ENCODE measurements at places on chromosomes 6 and 20. TPM values are rescaled to one million over a fixed set of nuclear protein-coding genes. Genes with fewer than 3 reads are reported as not detected.

DNA sequence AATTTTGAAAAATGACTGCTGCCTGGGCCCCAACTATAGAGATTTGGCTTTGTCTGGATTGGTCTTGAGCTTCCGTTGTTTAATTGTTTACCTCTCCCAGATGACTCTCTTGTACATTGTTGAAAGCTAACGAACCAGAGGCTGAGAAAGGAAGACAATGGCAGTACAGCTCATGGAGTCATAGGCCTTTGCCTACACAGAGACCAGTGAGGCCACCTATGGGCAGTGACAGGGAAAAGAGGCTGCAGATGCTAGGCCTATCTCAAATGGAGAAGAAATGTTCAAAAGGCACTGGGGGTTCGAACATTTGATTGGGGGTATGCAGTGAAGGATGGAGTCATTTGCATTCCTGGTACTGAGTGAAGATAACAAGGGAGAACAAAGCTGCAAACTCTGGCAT lies 29.1 kb downstream of the OPN5 start:
- H3K36me3 ChIP-seq: no peaks in the 10 kb centered on the region
- no peak overlapping the region for H3K4me3 ChIP-seq
- H3K4me1 ChIP-seq: no peaks in the 10 kb centered on the region
- H3K27ac ChIP-seq: no peak overlapping the region
- DNase-seq: no peak

GRCh38 chr20:33609504-33609903 lies 52.6 kb upstream of the C20orf144 start:
- H3K4me1 ChIP-seq: no peaks in the 10 kb centered on the region
- no peak overlapping the region for H3K4me3 ChIP-seq
- no peak for DNase-seq
- H3K36me3 ChIP-seq: peaks cover 4% of the 10 kb centered on the region

- DNase-seq: no peak
- no peaks in the 10 kb centered on the region for H3K36me3 ChIP-seq
- peak overlapping the region; percentile 50 for H3K27ac ChIP-seq
- peaks cover 2% of the 10 kb centered on the region for H3K27me3 ChIP-seq
- H3K4me3 ChIP-seq: peak overlapping the region; percentile 11
- peaks cover 83% of the 10 kb centered on the region for H3K4me1 ChIP-seq
Measured at GRCh38 chr20:50098259-50098658, 14.7 kb downstream of the UBE2V1 start.

GRCh38 chr6:1873781-1874180 lies 264.1 kb downstream of the FOXC1 start:
- peaks cover 2% of the 10 kb centered on the region for H3K27me3 ChIP-seq
- H3K36me3 ChIP-seq: no peaks in the 10 kb centered on the region
- H3K27ac ChIP-seq: no peak overlapping the region
- no peaks in the 10 kb centered on the region for H3K4me1 ChIP-seq

DNA sequence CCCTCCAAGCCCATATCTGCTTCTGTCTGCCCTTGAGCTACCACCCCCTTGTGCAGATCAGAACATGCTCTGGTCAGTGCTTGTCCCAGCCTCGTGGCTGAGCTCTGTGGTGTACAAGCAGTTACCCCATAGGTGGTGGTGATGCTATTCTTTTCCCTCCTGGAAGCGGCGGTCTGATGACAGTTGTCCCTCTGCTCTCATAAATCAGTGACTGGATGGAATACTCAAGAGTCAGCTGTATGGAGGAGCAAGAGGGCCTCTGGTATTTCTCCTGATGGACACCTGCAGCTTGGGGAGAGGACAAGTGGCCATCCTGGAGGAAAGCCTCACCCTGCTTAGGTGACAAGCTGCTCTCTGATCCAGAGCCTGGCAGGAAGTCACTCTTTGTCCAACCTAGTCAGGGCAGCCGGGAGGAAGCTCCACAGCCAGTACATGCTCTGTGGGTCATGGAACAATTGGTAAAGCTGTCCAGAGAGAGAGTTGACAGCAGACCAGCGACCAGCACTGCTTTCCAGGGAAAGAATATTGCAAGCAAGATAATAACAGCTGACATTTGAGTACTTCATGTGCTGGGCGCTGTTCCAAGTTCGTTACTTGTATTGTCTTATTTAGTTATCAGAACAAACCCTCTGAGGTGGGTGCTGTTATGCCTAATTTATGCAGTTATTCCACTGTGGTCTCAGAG lies 47.1 kb downstream of the SCAND1 start:
- DNase-seq: no peak
- H3K36me3 ChIP-seq: peaks cover 17% of the 10 kb centered on the region
- no peak overlapping the region for H3K4me3 ChIP-seq
- H3K4me1 ChIP-seq: peaks cover 6% of the 10 kb centered on the region

Gene PPDPF
- polyA plus RNA-seq: 84.3 TPM

GRCh38 chr6:6865611-6866010 lies 242.2 kb upstream of the RREB1 start:
- no peak overlapping the region for H3K27ac ChIP-seq
- no peaks in the 10 kb centered on the region for H3K36me3 ChIP-seq
- no peak for DNase-seq
- no peak overlapping the region for H3K4me3 ChIP-seq
- H3K27me3 ChIP-seq: no peaks in the 10 kb centered on the region

DNA sequence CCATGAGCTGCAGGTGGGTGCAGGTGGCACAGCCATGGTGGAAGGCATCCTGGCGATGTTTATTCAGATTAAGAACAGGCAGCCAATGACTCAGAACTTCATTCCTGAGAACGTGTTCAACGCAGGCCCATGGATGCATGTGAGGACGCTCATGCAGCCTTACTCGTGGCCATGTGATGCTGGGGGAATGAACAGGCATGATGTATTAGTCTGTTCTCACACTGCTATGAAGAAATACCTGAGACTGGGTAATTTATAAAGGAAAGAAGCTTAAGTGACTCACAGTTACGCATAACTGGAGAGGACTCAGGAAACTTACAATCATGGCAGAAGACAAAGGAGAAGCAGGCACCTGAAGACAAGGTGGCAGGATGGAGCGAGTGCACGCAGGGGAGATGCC lies 146.6 kb downstream of the RNASET2 start:
- no peaks in the 10 kb centered on the region for H3K4me1 ChIP-seq
- H3K27ac ChIP-seq: no peak overlapping the region
- H3K4me3 ChIP-seq: no peak overlapping the region
- H3K27me3 ChIP-seq: peaks cover 8% of the 10 kb centered on the region
- H3K36me3 ChIP-seq: peaks cover 16% of the 10 kb centered on the region

GRCh38 chr20:35200267-35200666 lies 26.2 kb upstream of the MMP24 start:
- no peaks in the 10 kb centered on the region for H3K4me1 ChIP-seq
- no peaks in the 10 kb centered on the region for H3K27me3 ChIP-seq
- no peak overlapping the region for H3K27ac ChIP-seq
- H3K4me3 ChIP-seq: no peak overlapping the region

Gene CITED2
- 11.1 TPM for polyA plus RNA-seq

Gene BFSP1
- 4.8 TPM for polyA plus RNA-seq

- H3K27me3 ChIP-seq: no peaks in the 10 kb centered on the region
- no peaks in the 10 kb centered on the region for H3K36me3 ChIP-seq
- DNase-seq: no peak
- H3K27ac ChIP-seq: no peak overlapping the region
- no peaks in the 10 kb centered on the region for H3K4me1 ChIP-seq
Measured at GRCh38 chr6:110822249-110822648, 7.0 kb upstream of the CDK19 start.

Gene CRISP1
- not detected for polyA plus RNA-seq

GRCh38 chr20:2164966-2165365 lies 63.3 kb downstream of the STK35 start:
- H3K36me3 ChIP-seq: no peaks in the 10 kb centered on the region
- no peak for DNase-seq
- no peaks in the 10 kb centered on the region for H3K4me1 ChIP-seq
- no peak overlapping the region for H3K4me3 ChIP-seq
- no peak overlapping the region for H3K27ac ChIP-seq
- peaks cover 2% of the 10 kb centered on the region for H3K27me3 ChIP-seq

Measured in immature natural killer cell (primary cell).